ENCODE measurements at places on chromosomes 6 and 20.

GRCh38 chr6:3966426-3966825 is 112.5 kb downstream of the FAM217A start:
- DNase-seq = no peak

GRCh38 chr6:133980168-133980567 is 27.1 kb downstream of the TBPL1 start:
- no peak for DNase-seq

DNA sequence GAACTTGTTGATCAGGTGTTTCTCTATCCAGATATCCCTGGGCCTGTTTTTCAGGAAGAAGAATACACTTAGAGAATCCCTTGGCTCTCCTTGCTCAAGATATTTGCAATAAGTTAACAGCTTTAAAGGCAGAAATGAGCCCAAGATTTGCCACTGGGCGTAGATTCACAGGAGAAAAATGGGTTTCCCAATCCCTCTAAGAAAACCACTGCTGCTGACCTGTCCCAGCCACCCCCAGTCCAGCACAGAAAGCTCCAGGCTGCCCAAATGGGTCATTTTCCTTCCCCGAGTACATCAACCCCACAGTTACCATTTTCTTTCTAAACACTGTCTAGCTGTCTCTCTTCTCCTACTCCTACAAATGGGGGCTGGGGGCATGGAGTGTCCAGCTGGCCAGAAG is 67.3 kb downstream of the ANKRD60 start:
- DNase-seq = no peak

- no peak for DNase-seq
Observed at GRCh38 chr20:49477200-49477599, 5.3 kb downstream of the KCNB1 start.

GRCh38 chr6:89562093-89562973 is 76.2 kb downstream of the LYRM2 start:
- DNase-seq = no peak

- DNase-seq = no peak
Observed at GRCh38 chr6:169344750-169345065, 91.1 kb upstream of the THBS2 start.

- DNase-seq = no peak
Observed at GRCh38 chr6:165663377-165663735, 315 bp upstream of the PDE10A start.

DNA sequence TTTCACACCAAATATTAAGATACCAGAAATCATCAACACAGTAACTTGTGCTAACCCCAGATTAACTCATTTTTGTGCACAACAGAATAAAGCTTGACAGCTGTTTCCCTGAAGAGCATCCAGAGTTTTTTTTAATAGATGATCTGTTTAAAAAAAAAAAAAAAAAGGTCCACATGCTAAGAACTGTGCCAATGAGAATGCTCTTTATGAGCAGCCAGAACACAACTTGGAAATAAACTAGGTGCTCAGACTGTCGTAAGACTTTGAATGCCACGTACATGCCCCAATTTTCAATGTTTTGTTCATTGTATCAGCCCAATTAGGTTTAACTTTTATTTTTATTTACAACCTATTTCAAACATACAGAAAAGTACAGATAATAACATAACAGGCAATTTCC is 47.3 kb downstream of the STAU1 start:
- no peak for DNase-seq

All from B cell (primary cell).